ENCODE measurements at places on chromosomes 13 and 19.

- DNase-seq = no peak
These were observed 579.1 kb downstream of the GPC6 start for GRCh38 chr13:93805736-93806135.

DNA sequence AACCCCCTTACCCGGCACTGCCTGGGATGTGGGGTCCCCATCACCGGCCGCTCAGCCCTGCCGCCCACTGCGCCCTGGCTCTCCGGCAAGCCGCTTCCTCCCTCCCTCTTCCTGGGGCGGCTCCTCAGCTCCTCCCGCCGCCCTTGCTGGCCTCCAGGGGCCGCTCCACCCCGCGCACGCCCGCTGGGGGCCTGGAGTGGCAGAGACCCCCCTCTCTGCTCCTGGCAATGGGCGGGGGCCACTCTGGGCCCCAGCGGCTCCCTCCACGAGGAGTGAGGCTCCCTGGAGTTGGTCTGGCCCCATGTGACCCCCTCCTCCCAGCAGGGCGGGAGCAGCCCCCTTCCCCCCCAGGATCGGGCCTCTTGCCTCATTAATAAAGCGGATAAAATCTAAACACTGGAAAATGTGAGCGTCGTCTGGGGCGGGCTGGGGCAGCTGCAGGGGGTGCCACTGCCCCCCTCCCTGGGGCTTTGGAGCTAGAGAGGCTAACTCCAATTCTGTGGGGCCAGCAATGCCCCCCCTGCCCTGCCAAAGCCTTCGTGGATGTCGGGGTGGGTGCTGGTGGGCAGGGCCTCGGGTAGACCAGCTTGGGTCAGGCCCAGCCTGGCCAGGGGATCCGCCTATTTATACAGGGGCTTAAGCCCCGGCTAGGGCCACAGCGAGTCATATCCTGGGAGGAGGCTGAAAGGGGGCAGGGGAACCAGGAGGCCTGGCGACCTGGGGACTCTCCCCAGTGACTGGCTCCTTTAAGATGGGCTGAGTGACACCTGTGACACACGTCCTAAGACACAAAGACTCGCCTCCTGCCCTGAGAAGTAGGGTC, at the start of gene PTGER1:
Gene PTGER1 (minus strand): TSS at position 104 of the 823 bp plus-strand sequence. CDS start 1,034 bp downstream, outside the sequence.
- DNase-seq = no peak

DNA sequence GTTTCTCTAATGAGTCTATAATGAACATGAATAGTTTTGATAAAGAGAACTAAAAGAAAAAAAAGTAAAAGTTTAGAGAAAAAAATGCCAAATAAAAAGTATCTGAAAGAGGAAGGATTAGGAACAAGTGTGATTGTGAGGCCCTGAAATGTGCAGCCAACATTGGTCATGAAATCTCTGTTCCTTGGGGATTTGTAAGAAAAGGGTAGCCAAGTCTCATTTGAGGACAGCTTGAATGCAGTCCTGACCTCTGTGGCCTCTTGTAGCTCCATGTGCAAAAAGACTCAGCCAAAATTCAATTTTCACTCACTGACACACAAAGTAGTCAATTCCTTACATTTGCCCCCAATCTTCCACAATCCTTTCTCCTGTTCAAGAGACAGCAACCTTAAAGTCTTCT, 167.9 kb downstream of the KLF12 start:
- DNase-seq = no peak

GRCh38 chr13:48580185-48580803, 47.4 kb upstream of the RCBTB2 start:
- peak; percentile 66 for DNase-seq

GRCh38 chr13:49356223-49356622, 87.6 kb downstream of the CAB39L start:
- DNase-seq = no peak

All from stimulated activated naive CD4-positive, alpha-beta T cell (primary cell).